NCI-H1417 (cell line): ENCODE measurements at places on chromosomes 3 and 15.
A peak's percentile ranks its signal among the peaks of the same experiment; 100 is the strongest.

- DNase-seq: no peak
Measured at GRCh38 chr3:71454512-71455403, 128.8 kb downstream of the FOXP1 start.

DNA sequence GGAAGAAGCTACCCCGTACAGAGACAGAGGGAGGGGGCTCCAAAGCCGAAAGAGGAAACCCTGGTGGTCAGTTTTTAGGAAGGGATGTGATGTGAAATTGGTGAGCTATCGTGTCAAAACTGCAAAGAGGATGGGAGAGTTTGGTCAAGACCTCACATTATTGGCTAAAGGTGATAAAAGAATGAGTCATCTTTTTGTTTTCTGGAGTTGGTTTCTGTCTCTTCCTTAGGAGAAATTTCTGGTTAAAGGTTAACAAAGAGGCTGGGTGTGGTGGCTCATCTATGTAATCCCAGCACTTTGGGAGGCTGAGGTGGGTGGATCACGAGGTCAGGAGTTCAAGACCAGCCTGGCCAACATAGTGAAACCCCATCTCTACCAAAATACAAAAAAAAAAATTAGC is 217.8 kb upstream of the CBLB start:
- DNase-seq: no peak

DNA sequence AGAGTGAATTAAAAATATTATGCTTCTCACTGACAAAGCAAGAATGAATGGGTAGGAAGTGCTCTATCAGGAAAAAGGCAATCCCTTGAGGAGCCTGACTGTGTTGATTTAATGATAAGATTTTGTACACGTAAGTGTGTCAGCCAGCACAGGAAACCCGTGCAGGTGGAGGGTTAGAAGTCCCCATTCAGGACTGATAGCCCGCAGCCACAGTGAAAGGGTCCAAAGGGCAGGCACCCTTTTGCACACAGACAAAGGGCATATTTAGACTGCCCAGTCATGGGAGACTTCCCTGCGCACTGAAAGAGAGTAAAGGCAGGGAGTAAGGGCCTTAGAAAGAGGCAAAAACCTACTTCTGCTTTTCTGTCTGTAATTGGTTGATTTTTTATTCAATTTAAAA is 26.4 kb upstream of the SKIL start:
- DNase-seq: no peak

DNA sequence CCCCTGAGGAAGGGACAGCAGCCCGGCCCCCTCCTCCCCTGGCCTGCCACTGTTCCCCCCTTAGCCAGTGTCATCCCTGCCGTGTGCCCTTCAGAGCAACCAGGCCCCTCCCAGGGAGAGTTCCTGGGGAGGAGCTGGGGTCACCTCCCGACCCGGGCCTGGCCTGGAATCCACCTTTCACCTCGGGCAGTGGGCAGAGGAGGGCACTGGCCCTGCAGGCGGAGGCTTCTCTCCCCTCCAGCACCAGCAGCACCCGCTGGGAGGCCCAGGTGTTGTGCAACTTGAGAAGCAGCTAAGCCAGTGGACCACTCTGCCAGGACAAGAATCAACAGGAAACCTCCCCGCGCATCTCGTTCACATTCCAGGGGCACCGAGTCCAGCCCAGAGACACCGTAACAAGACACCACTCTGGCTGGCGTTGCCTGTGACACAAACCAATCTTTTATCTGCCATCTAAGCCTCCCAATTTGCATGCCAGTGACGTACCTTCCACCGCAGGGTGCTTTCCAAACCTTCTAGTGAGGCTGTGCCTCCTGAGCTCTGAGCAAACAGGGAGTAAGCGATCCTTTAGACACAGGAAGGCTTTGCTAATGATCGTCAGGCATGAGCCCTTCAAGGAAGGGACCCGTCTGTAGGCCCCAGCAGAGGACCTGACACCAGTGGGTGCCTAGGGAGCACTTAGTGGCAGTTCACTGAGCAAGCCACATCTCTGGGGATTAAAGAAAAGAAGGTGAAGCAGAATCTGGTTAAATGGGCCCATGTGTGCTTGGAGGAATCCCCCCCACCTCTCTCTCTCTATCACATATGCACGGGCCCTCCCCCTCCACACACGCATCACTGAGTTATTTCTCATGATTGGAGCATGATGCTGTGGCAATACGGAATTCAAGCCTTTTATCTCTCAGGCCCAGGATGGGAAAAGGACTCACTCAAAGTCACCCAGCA is 98.9 kb upstream of the TLE3 start:
- DNase-seq: peak; percentile 93

DNA sequence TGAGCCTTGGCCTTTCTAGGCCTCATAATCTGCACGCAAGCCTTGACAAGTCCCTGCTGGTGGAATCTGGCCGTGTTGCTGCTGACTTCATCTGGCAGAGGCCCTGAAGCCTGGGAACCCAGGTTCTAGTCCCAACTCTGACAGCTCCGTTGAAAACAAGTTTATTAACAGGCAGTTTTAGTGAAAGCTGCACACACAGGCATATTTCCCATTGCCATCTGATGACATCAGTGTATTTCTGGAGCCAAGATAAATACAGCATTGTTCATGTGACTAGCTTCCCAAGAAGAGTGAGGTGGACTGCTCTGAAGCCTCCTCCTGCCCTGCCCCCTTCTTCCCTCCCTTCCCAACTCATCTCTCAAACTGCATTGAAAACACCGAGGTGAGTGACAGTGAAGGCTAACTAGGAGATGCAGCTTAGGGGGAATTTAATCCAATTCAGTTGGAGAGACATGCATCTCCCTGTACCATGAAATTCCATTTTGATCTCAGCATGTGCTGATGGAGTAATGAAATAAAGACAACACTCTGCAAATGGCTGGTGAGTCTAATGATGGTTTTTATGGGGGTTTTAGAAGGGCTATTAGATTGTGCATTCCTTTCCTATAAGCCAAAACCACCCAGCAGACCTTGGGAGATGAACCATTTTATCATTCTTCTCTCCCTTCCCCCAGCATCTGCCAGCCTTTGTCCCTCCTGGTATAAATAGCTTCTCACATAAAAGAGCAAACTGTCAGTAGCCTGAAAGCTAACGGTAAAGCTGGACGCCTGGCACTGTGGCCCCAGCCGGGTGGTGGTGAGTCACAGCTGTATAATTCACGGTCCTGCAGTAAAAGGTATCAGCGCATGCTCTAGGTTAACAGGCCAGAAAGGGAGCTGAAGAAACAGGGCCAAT is 38.0 kb downstream of the PRICKLE2 start:
- peak; percentile 7 for DNase-seq
